ENCODE measurements at places on chromosomes 4 and X.

DNA sequence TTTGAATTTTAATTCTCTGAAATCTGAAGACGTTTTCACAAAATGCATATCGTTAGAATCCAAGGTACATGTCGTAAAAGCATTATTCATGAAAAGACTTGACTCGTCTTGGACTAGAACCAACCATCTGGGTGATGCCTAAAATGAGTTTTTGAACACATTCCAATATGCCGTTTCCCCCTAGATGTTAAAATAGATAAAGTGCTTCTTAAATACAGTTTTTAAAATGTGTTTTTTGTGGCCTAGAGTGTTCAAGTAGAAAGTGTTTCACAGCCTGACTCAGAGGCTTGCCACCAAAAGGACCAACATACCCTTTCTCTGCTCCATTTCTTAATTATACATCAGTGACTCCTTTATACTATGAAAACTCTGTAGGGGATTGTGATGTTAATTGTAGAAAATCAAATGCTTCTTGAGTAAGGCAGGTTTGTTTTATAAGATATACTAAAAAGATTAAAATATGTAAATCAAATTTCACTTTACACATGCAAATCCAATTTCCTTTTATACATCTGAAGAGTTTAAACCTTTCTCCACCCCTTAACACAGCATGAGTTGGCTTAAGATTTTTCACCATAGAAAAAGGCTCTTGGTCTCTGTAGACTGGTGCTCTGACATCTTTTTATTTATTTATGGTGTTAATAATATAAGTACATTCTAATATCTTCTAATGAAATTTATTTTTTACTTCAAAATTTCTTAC, 48.4 kb downstream of the PRKG2 start:
- no peak for DNase-seq

DNA sequence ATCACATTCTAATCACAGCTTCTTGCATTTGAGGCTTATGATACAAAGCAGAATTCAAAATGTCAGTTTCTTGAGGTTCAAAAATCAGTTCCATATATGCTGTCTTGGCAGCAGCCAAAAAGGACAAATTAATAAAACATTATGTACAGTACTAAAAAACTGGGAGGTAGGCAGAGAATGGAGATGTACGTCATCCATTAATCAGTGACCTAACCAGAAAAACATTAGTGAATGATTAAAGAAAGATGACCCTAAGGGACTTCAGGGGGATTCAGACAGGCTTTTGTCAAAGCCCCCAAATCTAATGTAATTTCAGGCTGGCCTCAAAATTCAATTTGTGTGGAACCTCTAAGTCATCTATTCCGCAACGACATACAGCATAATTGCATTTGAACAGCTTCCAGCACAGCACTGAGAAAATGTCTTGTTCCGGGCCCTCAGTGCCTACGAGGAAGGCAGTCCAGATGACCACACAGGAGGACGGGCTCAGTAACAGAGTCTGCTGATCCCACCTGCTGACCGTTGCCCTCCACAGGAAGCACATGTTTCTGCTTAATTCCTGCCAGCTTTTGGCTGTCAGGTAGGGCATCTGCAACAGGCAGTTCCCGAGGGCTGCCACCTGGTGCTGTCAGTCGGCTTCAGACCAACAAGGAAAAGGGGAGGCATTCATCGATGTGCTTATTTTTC, 83.8 kb upstream of the HHIP start:
- no peak for DNase-seq

DNA sequence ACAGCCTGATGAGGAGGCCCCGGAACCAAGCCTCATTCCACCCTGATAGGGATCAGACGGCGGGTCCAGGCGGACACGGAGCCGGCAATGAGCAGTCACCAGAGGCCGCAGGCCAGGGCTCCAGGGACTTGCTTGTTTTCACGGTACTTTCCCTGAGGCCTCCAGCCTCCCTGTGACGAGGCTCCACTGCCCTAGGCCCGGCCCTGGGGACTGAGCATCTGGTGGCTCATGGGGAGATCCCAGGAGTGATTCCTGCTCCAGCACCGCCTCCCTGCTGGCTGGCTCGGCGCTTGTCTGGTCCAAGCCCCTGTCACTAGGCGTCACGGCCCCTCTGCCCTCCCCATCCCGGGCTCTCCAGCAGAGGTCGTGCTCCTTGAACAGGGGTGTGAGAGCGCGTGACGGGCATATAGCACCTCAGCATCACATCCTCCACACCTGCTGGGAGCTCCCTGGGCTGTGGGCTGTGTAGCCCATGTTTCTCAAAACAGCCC, 14.1 kb downstream of the HTRA3 start:
- no peak for DNase-seq

DNA sequence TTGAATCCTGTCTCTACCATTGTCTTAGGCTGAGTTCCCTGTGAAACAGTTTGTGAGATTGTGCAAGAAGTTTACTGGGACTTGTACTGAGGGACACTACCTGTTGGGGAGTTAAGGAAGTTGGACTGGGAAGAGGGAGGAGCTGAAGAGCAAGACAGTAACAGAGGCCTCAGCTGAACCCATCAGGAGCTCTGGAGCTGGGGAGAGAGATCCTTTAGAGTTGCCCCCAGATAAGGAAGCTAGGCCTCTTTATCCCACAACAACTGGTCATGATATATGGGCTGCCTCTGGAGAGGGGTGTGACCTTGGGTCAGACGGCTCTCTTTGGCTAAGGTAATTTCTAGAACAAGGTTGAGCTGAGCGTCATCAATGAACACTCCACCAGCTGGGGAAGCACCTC, 137.8 kb upstream of the SLC4A4 start:
- no peak for DNase-seq
